ENCODE measurements at places on chromosomes 4 and X. TPM values are rescaled to one million over a fixed set of nuclear protein-coding genes. Genes with fewer than 3 reads are reported as not detected.
A peak's percentile ranks its signal among the peaks of the same experiment; 100 is the strongest.

DNA sequence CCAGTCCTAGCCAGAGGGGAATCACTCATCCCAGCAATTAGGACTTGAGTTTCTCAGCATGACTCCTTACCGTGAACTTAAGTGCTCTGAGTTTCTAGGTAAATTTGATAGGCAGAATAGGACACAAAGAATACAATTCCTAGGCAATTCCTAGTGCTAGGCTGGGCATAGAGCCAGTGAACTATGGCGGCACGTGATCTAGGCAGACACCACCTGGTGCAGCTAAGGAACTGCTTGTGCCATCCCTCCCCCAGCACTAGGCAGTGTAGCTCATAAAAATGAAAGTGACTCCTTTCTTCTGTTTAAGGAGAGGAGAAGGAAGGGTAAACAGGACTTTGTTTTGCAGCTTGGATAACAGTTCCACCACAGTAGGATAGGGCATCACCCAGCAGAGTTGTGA lies 736.3 kb upstream of the PCDH7 start:
- no peaks in the 10 kb centered on the region for H3K36me3 ChIP-seq
- no peak overlapping the region for H3K4me3 ChIP-seq
- H3K27me3 ChIP-seq: no peaks in the 10 kb centered on the region
- H3K27ac ChIP-seq: no peak overlapping the region
- no peaks in the 10 kb centered on the region for H3K4me1 ChIP-seq
- DNase-seq: no peak

- no peaks in the 10 kb centered on the region for H3K4me1 ChIP-seq
- H3K4me3 ChIP-seq: peak within 1 kb of the TSS; percentile 34
- no peak within 1 kb of the TSS for H3K27ac ChIP-seq
- DNase-seq: peak; percentile 5
- H3K36me3 ChIP-seq: no peaks in the 10 kb centered on the region
- peaks cover 7% of the 10 kb centered on the region for H3K27me3 ChIP-seq
These were observed at the start of gene GLRA3 for GRCh38 chr4:174828845-174829701. Gene GLRA3 (minus strand): TSS chr4:174829247. CDS start chr4:174828811, 436 bp downstream.

GAGE12H gene
- total RNA-seq: not detected

MGARP gene
- total RNA-seq: 1.4 TPM

DNA sequence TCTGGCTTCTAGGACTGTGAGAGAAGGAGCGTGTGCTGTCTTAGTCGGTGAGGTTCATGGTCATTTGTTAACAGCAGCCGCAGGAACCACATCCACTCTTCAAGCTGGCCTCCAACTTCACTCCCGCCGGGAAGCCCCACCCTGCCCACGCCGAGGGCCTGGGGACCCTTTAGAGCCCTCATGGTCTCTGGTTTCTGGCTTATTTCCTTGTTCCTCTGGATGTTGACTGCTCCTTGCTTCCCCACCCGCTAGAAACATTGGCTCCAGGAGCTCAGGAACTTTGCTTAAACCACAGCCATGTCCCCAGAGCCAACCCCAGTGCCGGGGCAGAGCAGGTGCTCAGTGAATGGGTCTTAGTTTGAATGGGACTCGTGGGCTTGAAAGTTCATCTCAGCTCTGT lies 40.8 kb downstream of the HTRA3 start:
- H3K4me1 ChIP-seq: peaks cover 8% of the 10 kb centered on the region
- H3K27ac ChIP-seq: peak overlapping the region; percentile 54
- DNase-seq: no peak
- H3K36me3 ChIP-seq: no peaks in the 10 kb centered on the region
- H3K4me3 ChIP-seq: no peak overlapping the region
- H3K27me3 ChIP-seq: no peaks in the 10 kb centered on the region

PLA2G12A gene
- 17.8 TPM for total RNA-seq

DNA sequence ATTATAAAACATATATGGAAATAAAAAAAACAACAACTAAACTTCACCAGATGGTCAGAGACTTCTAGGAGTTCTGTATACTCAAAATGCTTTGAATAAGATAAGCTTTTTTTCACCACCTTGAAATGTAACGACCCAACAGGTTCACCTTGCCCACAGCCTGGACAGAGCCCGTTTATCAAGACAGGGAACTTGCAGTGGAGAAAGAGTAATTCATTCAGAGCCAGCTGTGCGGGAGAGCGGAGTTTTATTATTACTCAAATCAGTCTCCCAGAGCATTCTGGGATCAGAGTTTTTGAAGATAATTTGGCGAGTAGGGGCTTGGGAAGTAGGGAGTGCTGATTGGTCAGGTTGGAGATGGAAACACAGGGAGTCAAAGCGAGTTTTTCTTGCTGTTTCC lies 38.5 kb downstream of the AGA start:
- no peak overlapping the region for H3K4me3 ChIP-seq
- H3K4me1 ChIP-seq: no peaks in the 10 kb centered on the region
- no peaks in the 10 kb centered on the region for H3K36me3 ChIP-seq
- H3K27me3 ChIP-seq: no peaks in the 10 kb centered on the region
- no peak overlapping the region for H3K27ac ChIP-seq
- DNase-seq: no peak

GRCh38 chr4:146638333-146638785 lies 334 bp upstream of the POU4F2 start:
- no peak for DNase-seq
- H3K36me3 ChIP-seq: no peaks in the 10 kb centered on the region
- peaks cover 5% of the 10 kb centered on the region for H3K4me1 ChIP-seq
- peak overlapping the region; percentile 39 for H3K4me3 ChIP-seq
- H3K27me3 ChIP-seq: peaks cover 100% of the 10 kb centered on the region
- H3K27ac ChIP-seq: no peak overlapping the region

DNA sequence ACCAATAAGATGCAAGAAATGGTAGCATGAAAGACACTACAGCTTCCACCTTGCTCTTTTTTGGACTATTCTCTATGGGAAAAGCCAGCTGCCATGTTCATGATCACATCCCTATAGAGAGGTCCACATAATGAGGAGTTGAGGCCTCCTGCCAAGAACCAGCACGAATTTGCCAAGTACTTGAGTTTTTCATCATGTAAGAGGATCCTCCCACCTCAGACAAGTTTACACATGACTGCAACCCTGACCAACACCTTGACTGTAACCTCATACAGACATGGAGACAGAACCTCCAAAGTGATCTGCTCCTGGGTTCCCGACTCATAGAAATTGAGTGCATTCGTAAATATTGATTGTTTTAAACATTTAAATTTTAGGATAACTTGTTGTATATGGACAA lies 135.2 kb upstream of the TSPAN5 start:
- DNase-seq: no peak
- H3K27ac ChIP-seq: no peak overlapping the region
- no peak overlapping the region for H3K4me3 ChIP-seq

GRCh38 chr4:52968691-52969090 lies 106.6 kb downstream of the RASL11B start:
- no peak overlapping the region for H3K27ac ChIP-seq
- no peak overlapping the region for H3K4me3 ChIP-seq
- DNase-seq: no peak
- peaks cover 8% of the 10 kb centered on the region for H3K36me3 ChIP-seq

DNA sequence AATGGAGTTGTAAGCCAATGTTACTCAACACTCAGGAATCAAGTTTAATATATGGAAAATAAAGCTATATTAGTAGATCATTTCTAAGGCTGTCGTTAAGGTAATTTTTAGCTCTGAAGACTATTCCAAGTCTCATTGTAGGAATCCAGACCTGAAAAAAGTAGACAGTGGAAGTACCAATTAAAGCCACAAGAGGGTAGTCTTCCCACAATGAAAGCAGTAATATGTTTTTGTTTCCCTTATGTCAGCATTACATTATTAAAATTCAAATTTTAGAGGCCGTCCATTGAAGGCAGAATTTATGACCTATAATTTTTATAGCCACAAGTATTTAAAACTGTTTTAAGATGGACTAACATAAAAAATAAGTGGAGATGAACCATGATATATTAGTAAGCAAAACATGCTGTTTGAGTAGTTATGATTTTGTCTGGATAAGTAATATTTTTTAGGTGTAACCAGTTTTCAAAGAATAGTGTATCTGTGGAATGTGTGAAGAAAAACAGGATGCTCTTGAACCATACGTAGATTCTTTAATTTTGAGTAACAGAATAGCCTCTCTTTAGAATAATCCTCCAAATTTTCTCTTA lies 372.6 kb upstream of the TECRL start:
- no peaks in the 10 kb centered on the region for H3K27me3 ChIP-seq
- DNase-seq: no peak
- no peaks in the 10 kb centered on the region for H3K4me1 ChIP-seq
- no peak overlapping the region for H3K4me3 ChIP-seq
- no peaks in the 10 kb centered on the region for H3K36me3 ChIP-seq
- no peak overlapping the region for H3K27ac ChIP-seq

CTAG1A gene
- total RNA-seq: not detected

DNA sequence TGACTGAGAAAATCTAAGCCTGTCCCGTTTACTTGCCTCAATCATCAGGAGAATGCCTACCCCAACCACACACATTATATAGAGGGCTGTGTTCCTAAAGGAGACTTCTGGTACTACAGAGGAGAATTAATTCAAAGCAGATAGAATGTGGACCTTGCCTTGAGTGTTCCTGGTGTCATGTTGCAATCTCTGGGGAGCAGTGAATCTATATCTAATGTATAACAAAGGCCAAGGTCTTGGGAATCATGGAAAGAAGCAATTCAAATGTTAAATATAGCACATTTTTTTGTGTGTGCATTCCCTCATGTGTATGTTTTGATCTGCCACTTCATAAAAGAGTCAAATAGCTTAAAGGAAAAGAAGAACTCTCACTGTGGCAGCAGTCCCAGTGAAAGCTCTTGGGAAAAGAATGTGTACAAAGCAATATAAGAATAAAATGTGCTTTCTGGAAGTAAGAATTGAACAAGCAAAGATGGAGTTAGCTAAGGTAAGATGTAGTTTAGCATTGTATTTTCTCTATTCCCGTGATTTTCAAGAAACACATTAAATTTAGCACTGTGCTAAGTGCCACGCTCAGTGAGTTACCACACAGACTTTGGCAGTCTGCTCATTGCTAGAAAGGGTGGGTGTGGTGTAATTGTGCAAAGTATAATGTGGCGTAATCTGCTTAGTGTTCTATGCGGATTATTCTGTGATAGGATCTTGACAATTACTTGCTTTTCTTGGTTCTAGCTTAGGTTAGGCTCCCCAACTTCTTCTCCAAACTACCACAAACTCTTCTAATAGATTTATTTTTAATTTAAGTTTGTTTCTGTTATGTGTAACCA lies 13.7 kb downstream of the ADH6 start:
- no peaks in the 10 kb centered on the region for H3K4me1 ChIP-seq
- no peak overlapping the region for H3K27ac ChIP-seq
- no peak overlapping the region for H3K4me3 ChIP-seq
- peak; percentile 46 for DNase-seq

DNA sequence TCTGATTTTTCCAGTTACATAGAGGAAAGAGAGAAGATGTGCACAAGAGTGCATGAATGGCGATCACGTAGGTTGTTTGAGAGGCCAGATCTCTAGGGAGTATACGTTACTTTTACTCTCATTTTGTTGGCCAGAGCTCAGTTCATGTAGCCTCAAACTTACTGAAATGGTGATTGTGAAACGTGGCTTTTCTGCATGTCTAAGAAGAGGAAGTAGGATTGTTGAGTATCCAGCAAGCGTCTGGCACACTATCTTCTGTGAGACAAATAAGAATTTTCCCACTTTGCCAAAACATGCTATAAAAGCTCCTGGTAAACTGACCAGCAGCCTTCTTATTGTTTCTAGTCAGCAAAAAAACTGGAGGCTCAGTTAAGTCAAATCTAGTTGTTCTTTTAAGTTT lies 264.5 kb upstream of the EMCN start:
- no peak for DNase-seq
- no peak overlapping the region for H3K27ac ChIP-seq
- H3K27me3 ChIP-seq: no peaks in the 10 kb centered on the region
- no peaks in the 10 kb centered on the region for H3K36me3 ChIP-seq
- no peaks in the 10 kb centered on the region for H3K4me1 ChIP-seq
- no peak overlapping the region for H3K4me3 ChIP-seq

DNA sequence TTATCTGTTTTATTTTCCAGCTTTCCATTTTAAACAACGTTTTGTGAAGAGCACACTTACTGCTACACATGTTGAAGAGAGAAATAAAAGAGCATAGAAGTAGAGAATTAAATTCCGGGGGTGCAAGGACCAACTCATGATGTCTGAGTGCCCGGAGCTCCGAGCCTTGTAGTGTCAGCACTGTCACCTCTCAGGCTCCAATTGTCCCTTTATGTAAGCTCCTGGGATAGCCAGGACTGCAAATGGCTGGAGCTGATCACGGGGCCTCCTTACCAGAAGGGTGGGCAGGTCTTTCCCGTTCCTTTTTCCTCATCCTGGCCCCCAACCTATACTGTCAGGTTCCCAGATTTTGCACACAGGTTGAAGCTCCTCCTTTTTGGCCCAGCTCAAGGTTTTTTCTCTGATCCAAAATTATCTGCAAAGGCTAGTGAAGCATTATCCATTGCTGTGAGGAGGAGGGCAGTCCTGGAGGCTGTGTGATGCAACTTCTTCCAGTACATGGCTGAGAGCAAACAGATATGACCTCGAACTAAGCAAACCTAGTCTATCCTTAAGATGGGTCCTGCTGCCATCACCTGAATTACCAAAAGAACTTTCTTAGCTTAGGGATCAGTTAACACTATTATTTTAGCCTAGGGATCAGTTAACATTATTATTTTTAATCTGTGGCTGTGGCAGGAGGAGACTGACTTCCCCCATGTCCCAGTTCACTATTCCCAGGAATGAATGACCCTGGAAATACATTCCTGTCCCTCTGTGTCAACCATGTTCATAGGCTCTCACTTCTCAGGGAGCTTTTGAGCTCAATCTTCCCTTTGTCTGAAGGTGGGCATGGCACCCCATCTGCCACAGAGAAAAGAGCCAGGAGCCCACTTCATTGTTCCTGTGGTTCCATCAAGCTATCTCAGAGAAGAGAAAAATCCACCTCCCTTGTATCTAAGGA lies at the start of gene FGG:
Gene FGG (minus strand): TSS at position 185 of the 943 bp plus-strand sequence. CDS start 47 bp downstream, at position 138.
- H3K27me3 ChIP-seq: no peaks in the 10 kb centered on the region
- H3K4me1 ChIP-seq: no peaks in the 10 kb centered on the region
- H3K36me3 ChIP-seq: no peaks in the 10 kb centered on the region
- no peak for DNase-seq
- H3K27ac ChIP-seq: no peak within 1 kb of the TSS

DNA sequence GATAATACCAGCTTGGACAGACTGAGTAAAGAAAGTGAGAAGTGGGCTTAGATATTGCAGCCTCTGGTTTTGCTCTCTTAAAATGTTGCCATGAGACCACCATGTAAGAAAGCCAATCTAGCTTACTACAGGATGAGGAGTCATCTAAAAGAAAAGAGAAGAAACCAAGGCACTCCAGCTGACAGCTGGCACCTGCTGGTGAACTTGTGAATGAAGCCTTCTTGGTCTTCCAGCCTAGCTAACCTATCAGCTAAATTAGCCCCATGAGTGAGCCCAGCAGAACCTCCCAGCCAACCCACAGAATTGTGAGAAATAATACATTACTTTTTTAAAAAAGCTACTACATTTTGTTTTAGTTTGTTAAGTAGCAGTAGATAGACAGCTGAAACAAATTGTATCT lies 154.5 kb upstream of the QRFPR start:
- no peak for DNase-seq
- H3K36me3 ChIP-seq: no peaks in the 10 kb centered on the region
- H3K4me1 ChIP-seq: no peaks in the 10 kb centered on the region
- H3K27me3 ChIP-seq: no peaks in the 10 kb centered on the region
- H3K4me3 ChIP-seq: no peak overlapping the region
- H3K27ac ChIP-seq: no peak overlapping the region

Data from tibial nerve (tissue), 4 donors.